ENCODE measurements at places on chromosomes 2 and 18.
A peak's percentile ranks its signal among the peaks of the same experiment; 100 is the strongest.

GRCh38 chr2:187169864-187170263 lies 278.2 kb downstream of the CALCRL start:
- DNase-seq = no peak

GRCh38 chr2:236517251-236518031 lies 52.2 kb upstream of the ACKR3 start:
- no peak for DNase-seq

DNA sequence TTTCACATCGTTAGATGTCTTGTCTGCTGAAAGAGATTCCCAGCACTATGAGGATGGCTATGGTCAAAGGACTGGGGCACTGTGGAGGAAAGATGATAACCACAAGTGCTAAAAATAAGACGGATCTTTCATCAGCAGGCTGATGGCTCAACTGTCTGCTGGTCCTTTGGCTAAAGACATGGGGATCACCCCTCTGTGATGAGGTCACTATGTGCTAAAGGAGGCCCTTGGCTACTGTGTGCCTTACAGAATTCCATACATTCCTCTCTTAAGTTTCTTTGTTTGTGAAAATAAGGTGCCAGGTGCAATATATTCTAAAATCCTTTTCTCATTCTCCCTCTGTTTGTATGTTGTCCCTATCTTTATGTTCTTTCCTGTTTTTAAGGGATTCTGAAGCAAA lies 39.7 kb upstream of the LYPD6 start:
- DNase-seq = no peak

DNA sequence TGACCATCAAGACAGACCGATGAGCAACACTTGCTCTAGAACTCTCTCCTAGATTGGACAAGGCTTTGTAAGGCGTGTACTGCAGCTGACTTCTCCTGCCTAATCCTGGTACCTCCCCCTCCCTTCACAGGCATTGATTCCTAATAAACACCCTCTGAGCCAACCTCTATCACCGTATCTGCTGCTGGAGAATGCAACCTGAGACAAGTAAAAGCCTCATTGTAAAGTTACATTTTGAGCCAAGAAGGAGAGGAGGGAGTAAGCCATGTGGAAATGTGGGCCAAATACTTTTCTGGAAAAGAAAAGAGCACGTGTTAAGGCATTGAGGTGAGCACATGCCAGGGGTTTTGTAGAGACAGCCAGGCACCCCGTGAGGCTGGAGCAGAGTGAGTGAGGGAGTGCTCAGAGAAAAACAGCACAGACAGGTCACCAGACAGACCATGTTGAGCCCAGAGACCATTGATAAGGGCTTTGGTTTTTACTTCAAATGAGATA lies 2.6 kb upstream of the WDFY1 start:
- no peak for DNase-seq

- DNase-seq = no peak
Observed at GRCh38 chr2:209773377-209773776, 1.7 kb downstream of the UNC80 start.

- no peak for DNase-seq
Observed at GRCh38 chr2:147438882-147439281, 405.9 kb upstream of the ACVR2A start.

- no peak for DNase-seq
Observed at GRCh38 chr2:62381656-62382055, 124.3 kb downstream of the TMEM17 start.

- peak; percentile 69 for DNase-seq
Observed at GRCh38 chr18:63928331-63928730, 20.6 kb downstream of the SERPINB10 start.

DNA sequence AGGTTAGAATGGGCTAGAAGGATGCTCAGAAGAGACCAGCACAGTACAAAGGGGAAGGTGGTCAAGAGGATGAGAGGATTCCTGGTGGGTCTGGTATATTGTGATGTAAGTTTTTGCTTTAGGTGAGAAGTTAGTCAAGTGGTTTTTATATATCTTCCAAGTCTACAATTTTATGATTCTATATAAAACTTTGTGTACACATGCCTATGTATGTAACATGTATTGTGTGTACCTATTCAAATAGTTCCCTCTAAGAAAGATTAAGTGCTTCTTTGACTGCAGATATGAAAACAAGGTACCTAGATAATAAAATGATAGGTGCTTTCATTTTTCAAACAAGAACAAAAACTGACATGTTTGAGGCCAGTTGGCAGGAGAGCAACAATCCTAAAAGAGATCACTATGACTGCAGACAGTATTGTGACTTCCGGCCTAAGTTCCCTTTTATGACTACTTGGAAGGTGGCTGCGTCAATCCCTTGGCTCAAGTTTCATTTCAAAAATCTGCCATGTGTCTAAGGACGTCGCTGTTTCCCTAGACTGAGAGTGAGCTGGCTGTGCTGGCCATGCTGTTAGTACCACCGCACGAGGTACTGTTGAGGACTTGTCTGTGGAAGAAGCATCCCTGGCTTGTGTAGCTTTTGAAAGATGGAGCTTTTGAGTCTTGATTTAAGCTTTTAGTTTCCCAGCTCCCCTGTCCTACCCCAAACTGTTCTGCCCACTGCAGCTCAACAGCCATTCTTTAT lies 123.1 kb downstream of the PRPF40A start:
- DNase-seq = peak; percentile 76

GRCh38 chr2:237664151-237664550 lies 36.8 kb downstream of the LRRFIP1 start:
- no peak for DNase-seq

DNA sequence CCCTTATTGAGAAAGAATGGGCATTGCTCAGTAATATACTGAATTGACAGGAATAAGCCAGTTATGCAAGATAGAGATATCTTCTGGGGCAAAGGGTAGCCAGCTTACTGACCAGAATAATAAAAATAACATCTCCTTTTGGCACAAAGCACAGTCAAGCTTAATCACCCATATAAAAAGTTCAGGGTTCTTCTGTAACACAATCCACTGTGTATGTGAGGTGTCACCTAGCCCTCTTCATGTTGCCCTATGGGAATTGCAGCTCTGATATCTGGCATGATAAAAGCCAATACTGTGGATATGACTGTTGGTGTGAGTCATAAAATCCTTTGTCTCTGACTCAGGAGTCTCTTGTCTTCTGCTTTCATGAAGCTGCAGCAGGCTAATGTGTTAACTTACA lies 90.8 kb downstream of the DSEL start:
- no peak for DNase-seq

DNA sequence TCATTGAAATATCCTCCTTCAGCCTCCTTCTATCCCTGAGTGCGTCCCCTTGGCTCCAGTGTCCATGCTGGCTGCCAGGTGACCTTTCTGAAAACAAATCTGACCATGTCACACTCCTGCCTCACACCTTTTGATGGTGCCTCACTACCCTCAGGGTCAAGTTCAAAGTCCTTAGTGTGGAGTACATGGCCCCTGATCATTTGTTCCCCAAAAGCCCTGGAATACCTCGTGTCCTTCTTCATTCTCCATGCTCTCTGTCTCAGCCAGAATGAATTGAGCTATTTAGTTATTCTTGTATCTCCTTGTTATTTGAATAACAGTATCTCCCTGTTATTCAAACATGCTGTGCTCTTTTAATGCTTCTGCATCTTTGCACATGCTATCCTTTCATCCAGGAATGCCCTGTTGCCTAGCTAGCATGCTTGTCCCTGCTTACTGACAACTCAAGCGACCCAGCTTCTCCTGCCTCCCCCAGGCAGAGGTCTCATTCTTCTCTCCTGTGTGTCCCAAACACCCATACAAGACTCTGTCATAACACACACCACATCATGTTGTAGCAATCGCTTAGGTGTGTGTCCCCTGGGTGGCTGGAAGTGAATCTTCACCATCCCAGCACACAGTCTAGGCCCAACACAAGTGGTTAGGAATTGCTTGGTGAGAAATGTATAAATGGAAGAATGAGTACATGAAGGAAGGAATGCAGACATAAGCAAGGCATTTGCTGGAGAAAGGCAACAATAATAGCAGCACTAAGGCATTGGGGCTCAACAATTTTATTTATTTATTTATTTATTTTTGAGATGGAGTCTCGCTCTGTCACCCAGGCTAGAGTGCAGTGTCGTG lies 144.0 kb downstream of the DDX1 start:
- no peak for DNase-seq

DNA sequence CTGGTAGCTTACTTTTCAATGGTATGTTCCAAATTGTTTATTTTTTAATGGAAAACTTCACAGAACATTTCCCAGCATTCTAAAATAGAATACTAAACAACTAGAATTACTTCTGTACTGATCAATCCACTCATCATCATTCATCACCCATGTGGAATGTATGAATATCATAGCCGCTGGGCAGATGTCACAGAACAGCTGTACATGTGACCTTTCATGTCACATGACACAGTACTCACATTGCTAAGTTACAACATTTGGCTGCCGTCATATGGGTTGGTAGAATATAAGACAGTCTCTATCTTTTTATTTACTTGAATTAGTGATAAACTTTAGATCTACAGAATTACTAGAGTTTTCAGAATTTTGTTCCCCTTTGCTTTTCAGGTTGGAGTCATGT lies 387.6 kb downstream of the ZEB2 start:
- no peak for DNase-seq

DNA sequence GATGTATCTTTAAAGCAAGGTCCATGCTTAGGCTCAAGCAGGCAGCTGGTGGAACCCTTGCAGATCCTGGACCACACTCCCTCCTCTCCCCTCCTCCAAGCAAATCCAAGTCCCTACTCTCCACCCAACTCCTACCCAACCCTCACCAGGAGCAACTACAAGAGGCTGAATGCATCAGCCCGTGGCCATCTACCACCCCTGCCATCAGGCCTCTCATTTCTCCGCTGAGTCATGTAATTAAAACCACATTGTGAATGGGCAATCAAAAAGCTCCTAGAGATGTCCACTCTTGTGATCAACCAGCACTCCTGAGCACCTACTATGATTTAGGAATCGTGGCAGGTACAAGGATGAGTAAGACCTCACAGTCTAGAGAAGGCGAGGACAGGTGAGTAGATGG lies 142.2 kb upstream of the CAPN13 start:
- DNase-seq = no peak

DNA sequence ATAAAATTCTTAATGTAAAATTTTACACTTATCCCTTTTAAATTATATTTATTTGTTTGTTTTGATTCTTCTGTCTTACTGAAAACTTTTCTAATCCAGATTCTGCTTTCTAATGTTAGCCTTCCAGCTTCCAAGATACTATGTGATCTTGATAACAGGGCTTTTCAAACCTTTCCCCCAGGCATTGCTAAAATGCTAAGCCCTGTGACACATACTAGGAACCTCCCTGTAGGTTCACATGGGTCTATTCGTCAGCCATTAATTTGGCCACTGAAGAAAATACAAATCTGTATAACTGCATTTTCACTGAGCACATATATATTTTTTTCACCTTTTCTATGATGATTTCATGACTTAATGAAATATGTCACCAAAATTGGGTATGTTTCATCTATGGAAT lies 92.8 kb upstream of the MAP4K3 start:
- DNase-seq = no peak

GRCh38 chr2:134957477-134957876 lies 38.9 kb downstream of the CCNT2 start:
- DNase-seq = no peak

GRCh38 chr18:45839414-45840395 lies 14.2 kb downstream of the SIGLEC15 start:
- DNase-seq = peak; percentile 38

DNA sequence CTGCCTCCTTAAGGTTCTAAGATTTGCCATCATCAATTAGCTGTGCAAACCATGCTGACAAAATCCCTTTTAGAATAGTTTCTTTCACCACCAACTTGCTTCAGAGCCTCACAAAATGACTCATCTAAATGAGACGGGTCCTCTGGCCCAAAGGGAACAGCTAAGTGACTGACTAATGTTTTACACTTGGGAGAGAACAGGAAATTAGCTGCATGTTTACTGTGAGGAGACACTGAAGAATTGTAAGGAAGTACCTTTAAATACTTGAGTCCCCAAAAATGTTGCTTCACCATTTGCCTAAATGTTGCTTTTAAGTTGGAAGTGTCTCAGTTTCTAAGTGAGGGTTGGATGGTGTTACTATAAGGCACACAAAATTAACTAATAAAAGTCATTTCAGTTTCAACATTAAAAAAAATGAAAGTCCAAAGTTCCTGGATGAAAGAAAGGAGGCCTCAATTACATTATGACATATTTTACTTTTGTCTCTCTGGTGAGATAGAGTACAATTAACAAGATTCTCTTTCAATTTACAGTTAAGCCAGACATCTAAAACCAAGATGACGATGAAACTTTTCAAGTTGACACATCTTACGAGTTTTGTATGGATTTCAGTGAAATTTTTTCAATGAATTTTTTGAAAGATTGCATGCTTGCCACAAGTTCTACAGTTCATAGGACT lies 229.1 kb upstream of the FN1 start:
- DNase-seq = peak; percentile 87

- DNase-seq = no peak
Observed at GRCh38 chr2:11505652-11506610, 27.9 kb upstream of the GREB1 start.

GRCh38 chr2:187991389-187991788 lies 300.3 kb upstream of the GULP1 start:
- no peak for DNase-seq

GRCh38 chr18:35038881-35039491 lies 2.2 kb upstream of the MAPRE2 start:
- peak; percentile 80 for DNase-seq

- DNase-seq = no peak
Observed at GRCh38 chr2:12074126-12074844, 327.9 kb downstream of the LPIN1 start.

- DNase-seq = no peak
Observed at GRCh38 chr2:20578266-20578894, 72.5 kb downstream of the HS1BP3 start.

DNA sequence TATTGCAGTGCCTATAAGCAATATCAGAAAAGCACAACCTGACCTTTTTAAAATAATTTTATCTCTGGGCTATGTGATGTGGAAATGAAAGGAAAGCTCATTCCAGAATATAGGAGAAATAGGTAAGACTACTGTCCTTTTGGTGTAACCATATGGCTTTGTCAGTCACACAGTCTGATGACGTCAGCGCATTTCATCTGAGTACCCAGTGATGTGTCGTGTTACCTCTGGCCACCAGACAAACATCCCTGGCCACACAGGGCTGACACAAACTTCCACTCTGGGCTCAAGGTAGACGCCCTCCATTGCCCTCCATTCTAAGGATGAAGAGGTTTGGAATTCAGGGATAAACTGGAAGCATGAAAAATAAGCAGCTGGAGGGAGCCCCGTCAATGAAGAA lies 506.7 kb downstream of the CMPK2 start:
- DNase-seq = no peak

DNA sequence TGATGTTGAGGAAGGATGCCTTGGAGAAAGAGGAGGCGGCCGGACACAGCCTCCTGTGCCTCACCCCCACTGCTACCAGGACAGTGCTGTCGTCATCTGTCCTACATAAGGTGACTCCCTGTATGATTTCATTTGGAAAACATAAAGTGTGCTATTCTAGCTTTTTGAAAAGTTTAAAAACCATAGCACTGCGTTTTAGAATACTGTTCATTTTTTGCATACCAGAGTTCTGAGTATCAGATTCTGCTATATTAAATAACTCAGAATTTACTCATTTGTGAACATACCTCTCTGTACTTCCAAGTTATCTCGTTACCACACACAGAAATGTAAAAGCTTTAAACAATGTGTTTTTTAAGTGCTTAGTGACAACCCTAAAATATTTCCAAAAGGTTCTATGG lies 302.9 kb downstream of the LRRTM1 start:
- DNase-seq = no peak

GRCh38 chr2:223585666-223586065 lies 16.5 kb downstream of the SCG2 start:
- no peak for DNase-seq
